ENCODE measurements at places on chromosomes 1 and 21. TPM values are rescaled to one million over a fixed set of nuclear protein-coding genes. Genes with fewer than 3 reads are reported as not detected.

Gene TRIM67
- 1.8 TPM for total RNA-seq

Gene HES4
- total RNA-seq, result 13.9 TPM

Gene SORT1
- 342 TPM for total RNA-seq

Gene C1orf87
- total RNA-seq, result 0.48 TPM

DNA sequence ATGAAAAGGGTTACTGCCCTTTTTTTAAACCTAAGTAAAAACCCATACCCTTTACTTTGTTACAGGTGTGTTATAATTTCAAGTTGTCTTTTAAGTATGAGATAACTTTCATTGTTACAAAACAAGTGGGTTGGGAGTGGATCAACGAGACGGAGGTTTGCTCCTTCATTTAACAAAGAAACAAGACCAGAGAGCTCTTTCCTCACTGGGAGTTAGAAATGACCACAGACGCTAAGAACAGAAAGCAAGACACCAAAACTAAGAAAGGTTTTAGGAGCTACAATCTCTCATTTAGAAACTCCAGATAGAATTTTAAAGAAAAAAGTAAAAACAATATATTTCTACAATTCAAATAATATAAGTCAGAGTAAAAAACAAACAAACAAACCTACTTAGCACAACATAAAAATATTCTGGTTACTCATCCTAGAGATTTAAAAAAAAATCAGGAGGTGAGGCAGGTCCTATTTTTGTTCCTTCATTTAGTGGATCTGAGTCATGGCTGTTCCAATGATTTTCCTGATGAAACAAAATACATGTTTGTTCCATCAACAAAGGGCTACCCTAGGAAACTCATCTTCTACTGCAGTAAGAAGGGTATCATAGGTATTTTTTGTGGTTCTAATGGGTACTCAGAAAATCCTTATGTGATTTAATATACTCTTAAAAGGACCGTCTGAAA is 33.0 kb downstream of the APP start:
- DNase-seq, result no peak

- DNase-seq, result no peak
Measured at GRCh38 chr1:234840253-234840652, 230.3 kb upstream of the IRF2BP2 start.

DNA sequence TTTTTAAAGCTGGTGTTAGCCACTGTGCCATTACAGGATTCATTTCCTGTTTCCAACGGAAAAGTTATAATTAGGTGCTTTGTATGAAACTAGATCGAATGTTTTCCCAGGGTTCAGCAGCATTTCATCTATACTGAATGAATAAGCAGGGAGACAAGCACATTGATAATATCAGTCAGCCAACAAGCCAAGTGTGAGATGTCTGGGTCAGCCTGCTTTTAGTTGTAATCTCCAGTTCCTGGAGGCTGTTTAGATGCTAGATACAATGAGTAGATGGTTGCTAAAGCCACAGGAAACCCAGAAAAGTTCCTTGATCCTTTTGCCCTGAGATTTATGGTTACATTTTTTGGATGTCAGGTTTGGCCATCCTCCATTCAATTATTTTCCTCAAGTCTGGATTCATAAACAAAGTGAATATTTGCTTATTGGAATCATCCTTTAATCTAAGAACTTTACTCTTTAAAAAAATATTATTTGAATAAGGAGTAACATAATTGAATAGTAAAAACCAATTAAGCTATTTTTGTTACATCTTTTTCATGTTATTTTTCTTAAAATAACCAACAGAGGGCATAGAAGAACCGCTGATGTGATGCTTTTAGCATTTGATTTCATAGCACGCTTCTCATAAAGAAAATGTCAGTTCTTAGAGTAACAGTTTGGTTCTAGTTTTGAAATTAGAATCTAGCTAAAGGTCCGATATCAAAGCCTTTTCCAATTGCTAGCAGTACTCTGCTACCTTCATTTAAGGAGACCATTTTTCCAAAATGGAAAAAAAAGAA is 76.6 kb downstream of the HSPA13 start:
- no peak for DNase-seq

GRCh38 chr1:77279929-77280328 is 1.9 kb upstream of the AK5 start:
- DNase-seq, result no peak

GRCh38 chr1:113129529-113130185 is 56.7 kb downstream of the LRIG2 start:
- no peak for DNase-seq

All from dorsolateral prefrontal cortex (tissue), 122 donors.